ENCODE measurements at places on chromosomes 7 and 10.

GRCh38 chr7:3057066-3057420, 13.4 kb upstream of the CARD11 start:
- DNase-seq, result no peak

GRCh38 chr7:104231054-104232046, 23.5 kb upstream of the ORC5 start:
- DNase-seq, result peak; percentile 70

DNA sequence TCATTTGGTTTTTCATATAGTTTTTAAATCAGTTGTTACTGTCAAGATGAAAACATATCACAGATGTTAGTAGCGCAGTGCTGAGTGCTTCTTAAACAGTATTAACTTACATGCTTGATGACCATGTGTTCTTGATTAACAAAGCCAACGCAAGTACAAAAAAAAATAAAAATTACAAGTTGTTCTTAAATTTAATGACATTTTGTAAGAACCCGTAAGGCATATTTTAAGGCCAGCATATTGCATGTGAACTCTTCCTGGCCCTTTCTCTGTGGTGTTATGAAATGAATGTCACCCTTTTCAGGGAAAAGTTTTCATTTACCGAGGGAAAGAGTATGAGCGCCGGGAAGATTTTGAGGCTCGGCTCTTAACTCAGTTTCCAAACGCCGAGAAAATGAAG, 140.4 kb upstream of the NPS start:
- peak; percentile 40 for DNase-seq

DNA sequence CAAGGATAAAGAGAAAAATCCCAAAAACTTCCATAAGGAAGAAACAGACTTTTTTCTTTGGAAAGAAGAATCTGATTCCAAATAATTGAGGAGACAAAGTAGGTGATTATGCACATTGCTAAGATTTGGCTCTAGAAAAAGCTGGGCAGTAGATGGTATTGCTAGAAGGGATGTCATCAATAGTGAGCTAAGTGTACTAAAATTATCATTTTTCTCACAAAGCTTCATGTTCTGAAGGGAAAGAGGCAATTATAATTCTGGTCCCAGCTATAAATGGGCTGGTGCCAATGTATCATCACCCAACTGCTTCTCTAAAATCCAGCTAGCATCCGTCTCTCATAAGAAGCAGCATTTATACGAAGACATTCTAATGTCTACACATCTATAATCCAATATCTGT, 23.9 kb downstream of the STEAP1 start:
- no peak for DNase-seq

GRCh38 chr10:79468015-79468560, 22.7 kb upstream of the ZCCHC24 start:
- DNase-seq, result no peak

DNA sequence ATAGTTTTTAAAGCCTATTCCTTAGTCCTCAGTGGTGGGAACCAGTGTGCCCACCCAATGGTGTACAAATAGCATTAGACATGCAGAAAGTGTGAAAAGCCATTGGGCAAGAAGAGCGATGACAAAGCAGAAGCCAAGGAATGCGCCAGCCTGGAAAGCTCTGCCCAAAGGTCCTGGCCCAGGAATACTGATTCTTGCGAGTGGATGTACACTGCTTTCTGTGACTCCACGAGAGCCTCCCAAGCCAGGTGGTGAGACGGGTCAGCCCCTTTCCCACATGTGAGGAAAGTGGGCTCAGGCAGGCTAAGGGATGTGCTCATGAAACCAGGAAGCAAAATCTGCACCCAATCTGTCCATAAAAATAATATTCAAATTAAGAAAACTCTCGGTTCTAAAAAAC, 106.6 kb downstream of the ADCY1 start:
- no peak for DNase-seq

DNA sequence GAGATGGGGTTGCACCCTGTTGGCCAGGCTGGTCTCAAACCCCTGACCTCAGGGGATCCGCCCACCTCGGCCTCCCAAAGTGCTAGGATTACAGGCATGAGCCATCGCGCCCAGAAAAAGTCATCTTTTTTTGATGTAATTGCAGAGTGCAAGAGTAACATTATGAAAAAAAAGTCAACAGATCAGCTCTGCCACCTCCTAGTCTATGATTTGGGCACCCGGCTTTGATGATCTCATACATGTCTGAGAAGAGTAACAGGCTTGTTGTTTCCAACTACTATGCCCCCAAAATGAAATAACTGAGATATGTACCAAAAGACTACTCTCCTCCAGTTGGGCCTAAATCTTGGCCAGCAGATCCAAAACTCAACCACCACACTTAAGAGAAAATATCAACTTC, 40.8 kb downstream of the VOPP1 start:
- no peak for DNase-seq
